ENCODE measurements at places on chromosomes 7 and 10.
A peak's percentile ranks its signal among the peaks of the same experiment; 100 is the strongest.

- no peak for DNase-seq
Measured at GRCh38 chr10:87715552-87716347, 56.1 kb downstream of the PAPSS2 start.

- DNase-seq, result no peak
Measured at GRCh38 chr7:142740786-142741185, 8.5 kb upstream of the PRSS1 start.

DNA sequence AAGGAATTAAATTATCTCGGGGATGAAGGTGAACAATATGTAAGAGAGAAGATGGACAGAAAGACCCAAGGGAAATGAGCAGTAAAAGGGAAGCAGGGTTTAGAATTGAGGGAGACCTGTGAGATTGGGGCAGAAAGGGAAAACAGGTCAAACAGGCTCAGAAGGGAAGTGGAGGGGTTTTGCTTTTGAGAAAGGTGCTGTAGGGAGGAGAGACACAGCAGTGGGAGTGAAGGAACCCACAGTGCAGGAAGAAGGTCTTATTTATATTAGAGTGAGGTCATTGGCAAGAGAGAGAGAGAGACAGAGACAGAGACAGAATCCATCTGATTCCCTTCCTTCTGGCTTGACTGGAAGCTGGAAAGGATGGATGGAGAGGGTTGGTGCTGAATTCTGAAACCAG lies 3.5 kb upstream of the TCAF1 start:
- no peak for DNase-seq

DNA sequence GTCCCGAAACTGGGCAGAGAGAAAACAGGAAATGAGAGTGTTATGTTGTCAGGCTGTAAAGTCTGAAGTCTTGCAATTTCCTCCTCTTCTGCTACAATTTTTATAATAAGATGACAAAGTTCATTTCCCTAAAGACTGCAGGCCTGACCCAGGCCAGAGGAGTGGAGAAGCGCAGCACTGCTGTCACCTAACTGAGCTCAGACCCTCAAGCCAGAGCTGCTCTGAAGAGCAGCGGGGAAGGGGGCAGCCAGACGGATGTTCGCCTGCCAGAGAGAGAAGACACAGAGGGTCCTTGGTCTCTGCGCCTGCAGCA lies 12.6 kb upstream of the AOAH start:
- DNase-seq, result no peak

DNA sequence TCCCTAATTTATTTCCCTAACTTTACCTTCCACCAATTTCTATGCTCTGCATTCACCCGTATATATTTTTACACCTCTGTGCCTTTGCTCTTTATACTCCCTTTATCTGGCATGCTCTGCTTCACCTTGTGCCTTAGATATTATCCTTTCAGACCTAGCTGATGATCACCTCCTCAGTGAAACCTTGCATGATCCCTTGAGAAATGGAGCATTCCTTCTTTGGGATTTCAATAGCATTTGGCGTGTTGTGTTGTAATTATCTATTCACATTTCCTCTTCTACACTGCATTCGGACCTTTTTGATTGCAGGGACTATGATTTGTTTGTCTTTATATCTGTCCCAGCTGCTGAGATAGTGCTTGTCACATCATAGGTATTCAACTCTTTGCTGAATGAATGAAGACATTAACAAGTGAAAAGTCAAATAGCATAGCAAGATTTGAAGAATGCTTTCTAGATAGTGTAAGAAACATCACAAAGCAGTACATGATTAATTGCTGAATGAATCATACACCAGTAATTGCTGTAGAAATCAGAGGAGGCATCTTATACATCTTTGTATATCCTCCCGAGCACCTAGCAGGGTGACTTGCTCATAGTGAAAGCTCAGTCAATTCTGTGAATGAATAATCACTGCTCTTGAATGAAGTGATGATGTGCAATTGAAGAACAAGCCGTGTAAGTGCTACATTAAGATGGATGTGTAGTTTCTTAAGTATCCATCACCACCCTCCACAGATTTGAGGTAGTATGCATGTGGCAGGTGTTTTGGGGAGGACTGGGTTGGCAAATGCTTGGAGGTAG lies 2.0 kb upstream of the TM9SF3 start:
- no peak for DNase-seq

DNA sequence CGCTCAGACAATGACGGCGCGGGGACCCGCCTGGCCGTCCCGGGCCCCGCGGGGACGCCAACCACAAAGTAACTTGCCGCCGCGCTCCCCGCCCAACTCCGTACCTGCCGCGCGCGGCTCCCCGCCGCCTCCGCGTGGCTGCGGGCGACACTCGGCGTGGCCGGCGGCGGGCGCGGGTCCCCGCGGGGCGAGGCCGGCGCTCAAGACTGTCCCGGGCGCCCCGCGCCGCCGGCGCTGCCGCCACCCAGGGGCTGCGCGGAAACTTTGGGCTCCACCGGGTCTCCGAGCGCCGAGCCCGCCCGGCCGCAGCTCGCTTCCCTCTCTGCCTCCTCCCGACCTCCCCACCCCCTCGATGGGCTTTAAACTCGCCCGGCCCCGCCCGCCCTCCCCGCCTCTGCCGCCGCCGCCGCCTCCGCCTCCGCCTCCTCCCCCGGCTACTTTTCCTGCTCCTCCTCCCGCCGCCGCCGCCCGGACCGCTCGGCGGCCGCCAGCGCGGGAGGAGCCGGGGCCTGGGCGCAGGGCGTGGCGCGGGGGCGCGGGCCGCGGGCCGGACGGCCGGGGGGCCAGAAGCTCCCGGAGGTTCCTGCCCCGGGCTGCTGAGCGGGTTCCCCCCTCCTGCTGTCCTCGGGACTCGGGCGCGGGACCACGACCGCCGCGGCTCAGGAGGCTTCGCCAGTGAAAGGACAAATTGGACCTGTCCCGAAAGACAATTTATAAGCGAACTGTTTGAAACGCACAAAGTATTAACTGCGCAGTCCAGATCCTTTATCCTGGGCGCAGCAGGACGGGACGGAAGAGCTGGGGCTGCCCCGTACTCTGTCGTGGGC lies 10.6 kb upstream of the GRB10 start:
- no peak for DNase-seq

DNA sequence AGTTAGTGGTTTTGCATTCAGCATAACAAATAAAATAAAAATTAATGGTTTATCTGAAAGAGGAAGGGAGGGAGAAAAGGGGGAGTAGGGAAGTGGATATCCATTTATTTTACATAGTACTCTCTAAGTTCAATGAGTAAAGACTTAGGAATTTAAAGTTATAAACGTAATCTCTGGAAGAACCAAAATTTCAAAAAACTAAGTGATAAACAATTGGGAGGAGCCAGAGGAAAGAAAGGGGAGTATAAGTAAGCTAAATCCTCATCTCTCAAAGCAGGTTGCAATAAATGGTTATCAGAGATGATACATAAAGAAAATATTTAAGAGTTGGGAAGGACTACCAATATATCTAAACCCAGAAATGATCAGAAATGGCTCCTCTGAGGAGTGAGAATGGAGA lies 46.4 kb downstream of the ANK3 start:
- DNase-seq, result no peak

DNA sequence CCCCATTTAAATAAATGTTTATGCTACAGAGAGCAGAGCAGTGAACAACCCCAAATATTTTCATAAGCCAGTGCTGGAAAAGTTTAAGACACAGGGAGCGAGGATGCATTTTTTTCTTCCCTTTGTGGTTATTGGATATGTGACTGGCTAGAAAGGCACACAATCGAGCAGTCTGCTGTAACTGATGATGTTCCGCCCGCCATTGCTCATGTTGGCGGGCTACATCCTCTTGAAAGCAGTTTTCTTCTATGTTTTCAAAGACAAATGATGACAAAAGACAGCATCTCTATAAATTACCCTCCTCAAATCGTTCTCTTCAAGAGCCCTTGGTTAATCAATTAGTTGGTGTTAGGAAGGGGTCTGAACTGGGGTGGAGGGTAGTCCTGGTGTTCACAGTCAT lies 269.8 kb downstream of the SKAP2 start:
- no peak for DNase-seq

DNA sequence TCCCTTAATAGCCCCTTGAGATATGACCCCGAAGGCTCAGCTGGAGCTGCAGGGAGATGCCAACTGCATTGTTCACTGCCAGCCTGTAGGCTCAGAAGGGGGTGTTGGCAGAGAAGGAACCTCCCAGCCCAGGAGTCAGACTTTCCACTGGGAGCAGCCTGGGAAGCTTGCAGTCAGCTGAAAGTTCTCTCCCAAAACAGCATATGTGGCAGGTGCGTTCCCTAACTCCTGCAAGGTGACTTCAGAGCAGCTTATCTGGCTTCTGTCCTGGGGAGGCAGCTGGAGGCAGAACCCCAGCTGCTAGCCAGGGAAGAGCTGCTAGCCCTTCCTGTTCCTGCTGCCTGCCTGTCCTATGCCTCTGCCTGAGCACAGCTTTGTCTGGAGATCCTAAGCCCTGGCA lies 8.1 kb downstream of the SFTPA2 start:
- no peak for DNase-seq

DNA sequence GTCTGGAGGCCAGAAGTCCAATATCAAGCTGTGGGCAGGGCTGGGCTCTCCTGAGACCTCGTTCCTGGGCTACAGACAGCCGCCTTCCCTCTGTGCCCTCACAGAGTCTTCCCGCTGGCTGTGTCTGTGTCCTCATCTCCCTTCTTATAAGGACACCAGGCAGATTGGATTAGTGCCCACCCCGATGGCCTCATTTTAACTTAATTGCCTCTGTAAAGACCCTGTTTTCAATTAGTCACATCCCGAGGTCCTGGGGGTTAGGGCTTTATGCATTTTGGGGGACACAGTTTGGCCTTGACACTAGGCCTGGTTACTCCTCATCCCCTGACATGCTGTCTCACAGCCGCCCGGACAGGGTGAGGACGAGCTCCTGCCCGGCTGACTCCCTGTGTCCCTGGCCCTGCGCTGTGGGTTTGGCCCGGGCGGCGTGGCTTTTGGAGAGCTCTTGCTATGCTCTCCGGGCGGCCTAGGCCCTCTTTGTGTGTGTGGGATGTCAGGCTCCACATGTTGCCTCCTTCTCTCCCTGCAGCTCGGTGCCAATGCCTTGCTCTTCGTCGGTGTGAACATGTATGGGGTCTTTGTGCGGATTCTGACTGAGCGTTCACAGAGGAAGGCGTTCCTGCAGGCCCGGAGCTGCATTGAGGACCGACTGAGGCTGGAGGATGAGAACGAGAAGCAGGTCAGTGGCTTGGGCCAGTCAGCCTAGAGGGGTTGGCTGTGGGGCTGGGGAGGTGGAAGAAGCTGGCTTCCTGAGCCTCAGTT lies 18.2 kb downstream of the ADCY1 start:
- no peak for DNase-seq

DNA sequence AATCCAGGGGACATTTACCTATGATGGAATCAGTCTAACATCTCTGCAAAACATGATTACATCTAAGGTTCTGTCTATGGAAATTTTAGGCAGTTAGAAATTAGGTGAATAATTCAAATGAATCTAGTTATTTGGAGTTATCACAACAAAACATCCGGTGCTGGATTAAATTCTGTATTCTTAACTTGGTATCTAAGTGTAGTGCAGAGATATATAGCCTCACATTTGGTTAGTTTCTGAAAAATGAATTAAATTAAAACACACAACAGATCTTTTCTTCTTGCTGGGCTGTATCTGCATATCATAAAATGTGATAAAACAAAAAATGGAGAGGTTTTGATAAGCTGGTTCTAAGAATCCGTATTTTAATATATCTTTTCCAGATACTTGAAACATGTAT lies 354.1 kb downstream of the PCLO start:
- DNase-seq, result no peak

- DNase-seq, result no peak
Measured at GRCh38 chr7:30225863-30226613, 58.4 kb upstream of the ZNRF2 start.

DNA sequence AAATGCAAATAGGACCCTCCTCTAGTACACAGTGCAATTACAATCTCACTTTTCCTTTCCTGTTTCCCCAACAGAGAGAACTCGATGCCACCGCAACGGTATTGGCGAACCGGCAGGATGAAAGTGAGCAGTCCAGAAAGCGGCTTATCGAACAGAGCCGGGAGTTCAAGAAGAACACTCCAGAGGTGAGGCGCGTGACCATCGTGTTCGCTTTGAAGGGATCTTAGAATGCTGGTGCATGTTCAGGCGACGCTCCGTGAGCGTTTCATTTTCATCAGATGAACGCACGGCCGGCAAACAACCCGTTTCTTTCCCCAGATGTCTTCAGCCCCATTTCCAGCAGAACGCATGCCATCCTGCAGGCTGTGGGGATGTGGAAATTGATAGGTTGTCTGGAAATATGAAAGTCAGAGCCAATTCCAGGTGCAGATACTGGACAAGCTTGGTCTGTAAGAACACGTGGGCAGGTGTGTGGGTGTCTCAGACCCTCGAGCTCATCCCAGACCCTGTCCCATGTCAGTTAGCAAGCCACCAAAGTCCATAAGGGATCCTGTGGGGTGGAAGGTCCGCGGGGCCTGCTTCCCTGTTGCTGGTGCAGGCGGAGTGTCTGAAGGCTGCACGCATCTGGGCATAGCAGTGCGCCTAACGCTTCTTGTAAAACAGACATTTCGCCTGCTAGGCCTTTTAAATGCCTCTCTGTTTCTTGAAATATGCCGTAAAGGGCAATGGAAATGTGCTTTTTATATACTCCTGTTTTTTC lies 98.8 kb downstream of the CUX1 start:
- peak; percentile 66 for DNase-seq

- DNase-seq, result no peak
Measured at GRCh38 chr7:69395061-69395714, 203.1 kb upstream of the AUTS2 start.

- DNase-seq, result no peak
Measured at GRCh38 chr7:28207486-28208158, 27.0 kb upstream of the JAZF1 start.

- no peak for DNase-seq
Measured at GRCh38 chr7:127380479-127380878, 12.0 kb downstream of the ZNF800 start.

GRCh38 chr7:118648002-118648401 lies 423.5 kb downstream of the ANKRD7 start:
- DNase-seq, result no peak

GRCh38 chr10:114920459-114920858 lies 17.5 kb upstream of the TRUB1 start:
- no peak for DNase-seq

DNA sequence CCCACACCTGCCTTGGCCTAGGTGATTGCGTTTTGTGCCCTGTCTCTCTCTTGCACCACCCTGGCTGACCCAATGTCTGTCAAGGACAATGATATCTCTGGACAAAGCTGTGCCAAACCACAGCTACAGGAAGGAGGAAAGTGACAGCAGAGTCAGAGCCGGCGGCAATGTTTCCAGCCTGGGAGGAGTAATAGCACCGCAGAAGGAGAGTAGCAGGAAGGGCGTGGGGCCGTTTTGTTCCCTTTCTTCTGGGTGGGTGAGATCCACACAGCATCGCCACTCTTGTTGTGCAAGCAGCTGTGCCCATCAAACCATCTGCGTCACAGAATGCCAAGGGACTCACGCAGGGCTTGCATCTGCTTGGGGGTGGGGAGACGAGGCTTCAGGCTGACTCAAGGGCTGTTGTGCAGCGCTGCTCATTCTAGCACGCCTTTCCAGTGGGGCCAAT lies 341.6 kb upstream of the AUTS2 start:
- no peak for DNase-seq

DNA sequence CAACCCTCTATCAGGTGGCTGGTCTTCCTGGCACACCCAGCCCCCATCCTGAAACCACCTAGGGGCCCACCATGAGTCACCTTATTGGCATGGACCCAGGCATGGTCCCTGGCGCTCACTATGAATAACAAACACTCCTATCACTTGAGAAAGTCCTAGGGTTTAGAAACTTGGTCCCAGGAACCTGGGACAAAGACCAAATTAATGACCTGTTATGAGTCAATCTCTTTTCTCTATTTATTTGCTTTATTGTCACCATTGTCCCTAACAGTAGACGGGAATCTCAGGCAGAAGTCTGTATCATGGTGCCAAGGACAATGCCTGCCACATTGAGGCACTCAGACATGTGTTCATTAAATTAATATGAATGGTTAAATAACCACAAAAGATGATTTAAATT lies 599.6 kb upstream of the C7orf33 start:
- no peak for DNase-seq
